CD8-positive, alpha-beta memory T cell (primary cell): ENCODE measurements at places on chromosomes 7 and 10. TPM values are rescaled to one million over a fixed set of nuclear protein-coding genes. Genes with fewer than 3 reads are reported as not detected.
A peak's percentile ranks its signal among the peaks of the same experiment; 100 is the strongest.

WNT8B gene
- not detected for polyA plus RNA-seq

INPP5F gene
- polyA plus RNA-seq, result 4.4 TPM

IGF2BP3 gene
- 0.15 TPM for polyA plus RNA-seq

CHAT gene
- polyA plus RNA-seq, result not detected

GRCh38 chr10:11887381-11888227 lies 64.4 kb downstream of the PROSER2 start:
- H3K27ac ChIP-seq, result no peak overlapping the region
- no peak for DNase-seq
- no peaks in the 10 kb centered on the region for H3K27me3 ChIP-seq
- H3K36me3 ChIP-seq, result no peaks in the 10 kb centered on the region
- H3K4me3 ChIP-seq, result no peak overlapping the region

DNA sequence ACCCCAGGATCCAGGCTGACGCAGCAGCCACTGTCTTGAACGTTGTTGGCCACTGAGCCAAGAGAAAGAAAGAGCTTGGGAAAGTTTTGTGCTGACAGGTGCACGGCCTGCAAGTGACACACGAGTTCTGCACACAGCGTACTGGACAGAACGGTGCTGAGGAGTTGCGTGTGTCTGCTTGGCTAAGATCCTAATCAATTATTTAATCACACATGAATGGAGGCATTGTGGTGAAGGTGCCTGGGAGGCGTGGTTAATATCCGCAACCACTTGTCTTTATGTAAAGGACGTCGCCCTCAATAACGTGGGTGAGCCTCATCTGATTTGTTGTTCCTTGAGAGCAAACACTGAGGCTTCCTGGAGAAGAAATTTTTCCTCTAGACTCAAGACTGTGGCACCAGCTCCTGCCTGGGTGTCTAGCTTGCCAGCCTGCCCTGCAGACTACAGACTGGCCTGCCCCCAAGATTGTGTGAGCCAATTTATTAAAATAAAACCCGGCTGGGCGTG lies 16.6 kb upstream of the GNA12 start:
- no peak overlapping the region for H3K4me3 ChIP-seq
- no peak for DNase-seq
- H3K27me3 ChIP-seq, result no peaks in the 10 kb centered on the region
- no peak overlapping the region for H3K27ac ChIP-seq
- peaks cover 23% of the 10 kb centered on the region for H3K4me1 ChIP-seq
- H3K36me3 ChIP-seq, result no peaks in the 10 kb centered on the region

DNA sequence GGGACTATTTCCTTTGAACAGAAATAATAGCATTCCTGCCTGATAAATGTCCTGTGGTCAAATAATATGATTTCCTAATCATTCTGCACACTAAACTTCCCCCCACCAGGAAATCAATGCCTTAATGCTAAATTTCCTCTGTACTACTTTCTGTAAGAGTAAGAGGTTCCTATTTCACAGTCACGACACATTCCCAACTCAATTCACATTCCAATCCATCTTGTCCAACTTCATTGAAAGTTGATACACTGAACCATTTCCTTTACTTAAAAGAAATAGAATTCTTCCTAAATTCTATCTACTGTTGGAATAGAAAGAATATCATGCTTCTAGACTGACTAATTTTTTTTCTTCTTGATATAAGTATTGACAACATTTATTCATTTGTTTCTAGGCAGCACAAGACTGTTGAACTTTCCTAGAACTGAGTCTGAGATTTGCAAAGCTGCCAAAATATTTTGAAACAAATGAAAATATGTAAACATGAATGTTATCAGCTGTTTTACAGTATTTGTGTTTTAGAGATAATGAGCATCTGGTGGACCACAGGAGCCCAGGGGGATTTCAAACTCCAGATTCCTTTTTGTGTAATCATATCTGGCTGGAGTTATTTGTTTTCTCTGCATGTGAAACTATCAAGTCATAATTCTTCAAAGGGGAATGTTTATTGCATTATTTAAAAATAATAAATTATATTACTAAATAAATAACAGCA lies 121.5 kb downstream of the TPST1 start:
- H3K36me3 ChIP-seq, result no peaks in the 10 kb centered on the region
- no peak overlapping the region for H3K27ac ChIP-seq
- H3K4me1 ChIP-seq, result no peaks in the 10 kb centered on the region
- no peaks in the 10 kb centered on the region for H3K27me3 ChIP-seq
- no peak overlapping the region for H3K4me3 ChIP-seq
- DNase-seq, result no peak

DNA sequence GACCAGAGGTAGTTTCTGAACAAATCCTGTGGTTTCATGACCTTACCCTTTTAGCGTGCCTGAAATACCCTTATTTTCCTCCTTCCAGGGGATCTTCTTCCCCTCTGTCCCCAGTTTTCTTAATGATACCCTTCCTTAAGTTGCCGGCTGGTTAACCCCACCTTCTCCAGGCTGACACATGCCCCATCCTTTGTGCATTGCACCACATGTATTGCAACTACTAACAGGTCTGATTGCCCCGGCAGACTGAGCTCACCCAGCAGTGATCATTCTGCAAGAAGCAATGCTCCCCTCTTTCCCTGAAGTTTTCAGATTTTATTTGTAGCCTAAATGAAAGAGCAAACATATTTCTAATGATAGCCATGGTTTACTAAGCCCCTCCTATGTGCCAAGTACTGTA lies 108.2 kb downstream of the HIP1 start:
- no peaks in the 10 kb centered on the region for H3K36me3 ChIP-seq
- H3K27ac ChIP-seq, result no peak overlapping the region
- no peak overlapping the region for H3K4me3 ChIP-seq
- H3K4me1 ChIP-seq, result no peaks in the 10 kb centered on the region
- H3K27me3 ChIP-seq, result no peaks in the 10 kb centered on the region

DNA sequence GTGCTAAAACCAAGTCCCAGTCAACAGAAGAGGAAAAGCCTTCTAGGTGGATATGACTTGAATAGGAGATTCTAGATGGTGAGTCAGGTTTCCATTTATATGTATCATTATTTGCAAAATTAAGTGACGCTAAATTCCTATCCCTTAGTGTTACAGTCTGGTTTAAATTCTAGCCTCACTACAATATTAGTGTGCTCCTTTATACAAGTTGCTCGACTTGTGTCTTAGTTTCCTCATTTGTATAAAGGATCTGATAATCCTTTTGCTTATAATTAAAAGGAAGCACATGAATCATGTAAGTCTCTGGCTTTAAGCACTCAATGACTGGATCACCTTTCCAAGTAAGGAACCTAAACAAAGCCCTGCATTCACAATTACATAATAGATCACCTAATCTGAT lies 105.7 kb downstream of the SVOPL start:
- H3K36me3 ChIP-seq, result no peaks in the 10 kb centered on the region
- no peaks in the 10 kb centered on the region for H3K4me1 ChIP-seq
- H3K27me3 ChIP-seq, result no peaks in the 10 kb centered on the region
- no peak overlapping the region for H3K27ac ChIP-seq
- H3K4me3 ChIP-seq, result no peak overlapping the region

- no peaks in the 10 kb centered on the region for H3K36me3 ChIP-seq
- H3K4me1 ChIP-seq, result peaks cover 4% of the 10 kb centered on the region
- no peak overlapping the region for H3K4me3 ChIP-seq
- no peak for DNase-seq
Observed at GRCh38 chr10:26773633-26774032, 76.1 kb downstream of the PDSS1 start.

DNA sequence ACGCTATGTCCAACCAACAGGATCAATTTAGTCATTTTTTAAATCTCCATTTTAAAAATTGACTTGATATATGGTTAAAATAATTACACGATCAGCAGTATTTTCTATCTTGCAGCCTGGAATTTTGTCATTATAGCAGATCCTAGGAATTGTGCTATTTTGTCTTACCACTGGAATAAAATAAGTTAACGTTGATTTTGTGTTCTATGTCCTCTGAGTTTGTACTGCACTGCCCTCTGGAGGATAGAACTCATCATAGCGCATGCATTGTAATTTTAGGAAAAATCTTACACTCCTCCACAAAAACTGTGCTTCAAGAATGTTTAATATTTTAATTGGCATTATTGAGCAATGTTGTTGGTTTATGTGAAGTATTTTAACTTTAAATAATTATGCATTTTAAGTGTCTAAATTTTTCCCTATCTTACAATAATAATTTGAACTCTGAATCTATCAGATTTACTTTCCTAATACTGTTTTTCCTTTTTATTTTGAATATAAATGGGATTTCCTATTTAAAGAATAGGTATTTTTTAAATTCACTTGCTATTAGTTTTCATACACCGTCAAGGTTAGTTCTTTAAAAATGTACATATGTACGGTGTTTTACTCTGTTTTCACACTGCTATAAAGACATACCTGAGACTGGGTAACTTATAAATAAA lies 220.1 kb downstream of the PPP1R3A start:
- no peaks in the 10 kb centered on the region for H3K4me1 ChIP-seq
- H3K36me3 ChIP-seq, result no peaks in the 10 kb centered on the region
- H3K4me3 ChIP-seq, result no peak overlapping the region
- no peak for DNase-seq
- no peaks in the 10 kb centered on the region for H3K27me3 ChIP-seq

- peaks cover 4% of the 10 kb centered on the region for H3K27me3 ChIP-seq
- H3K4me1 ChIP-seq, result no peaks in the 10 kb centered on the region
- H3K36me3 ChIP-seq, result no peaks in the 10 kb centered on the region
Observed at GRCh38 chr10:133151543-133151972, 8.5 kb upstream of the KNDC1 start.

DNA sequence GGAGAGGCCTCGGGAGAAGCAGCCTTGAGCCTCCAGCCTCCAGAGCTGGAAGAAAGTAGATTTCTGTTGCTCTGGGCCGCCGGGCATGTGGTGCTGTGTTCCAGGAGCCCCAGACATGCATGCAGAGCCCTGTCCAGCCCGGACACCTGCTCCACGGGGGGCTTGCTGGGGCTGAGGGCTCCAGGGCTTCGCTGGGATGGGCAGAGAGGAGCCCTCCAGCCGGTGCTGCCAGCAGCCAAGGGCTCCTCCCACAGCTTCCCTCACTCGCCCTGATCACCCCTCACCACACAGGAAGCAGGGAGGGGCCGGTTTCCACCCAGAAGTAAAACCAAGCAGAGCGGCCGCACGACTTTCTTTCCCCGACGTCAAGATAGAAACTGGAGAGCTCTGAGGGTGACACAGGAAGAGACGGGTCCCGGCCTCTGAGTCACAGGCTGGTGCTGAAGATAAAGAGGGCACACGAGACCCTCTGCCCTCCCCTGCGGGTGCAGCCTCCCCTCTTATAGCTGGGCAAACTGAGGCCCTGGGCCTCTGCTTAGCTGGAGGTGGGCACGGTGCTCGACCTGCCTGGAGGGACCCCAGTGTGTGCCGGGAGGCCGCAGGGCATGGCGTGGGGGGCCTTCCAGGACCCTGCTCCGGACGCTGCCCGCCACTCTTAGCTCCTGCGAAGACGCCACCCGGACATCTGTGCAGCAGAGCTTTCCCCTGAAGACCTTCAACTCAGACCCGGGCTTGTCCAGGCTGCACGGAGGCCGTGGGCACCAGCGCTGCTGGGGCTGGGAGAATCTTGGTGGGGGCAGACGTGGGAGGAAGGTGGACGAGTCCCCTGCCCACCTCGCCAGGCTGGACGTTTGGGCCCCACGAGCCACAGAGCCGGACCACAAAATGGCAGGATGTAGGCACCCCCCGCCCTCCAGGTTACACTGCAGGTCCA lies 31.1 kb downstream of the ADAP1 start:
- H3K4me1 ChIP-seq, result peaks cover 38% of the 10 kb centered on the region
- no peaks in the 10 kb centered on the region for H3K27me3 ChIP-seq
- H3K4me3 ChIP-seq, result peak overlapping the region; percentile 81
- DNase-seq, result peak; percentile 90
- peak overlapping the region; percentile 79 for H3K27ac ChIP-seq
- H3K36me3 ChIP-seq, result no peaks in the 10 kb centered on the region

DNA sequence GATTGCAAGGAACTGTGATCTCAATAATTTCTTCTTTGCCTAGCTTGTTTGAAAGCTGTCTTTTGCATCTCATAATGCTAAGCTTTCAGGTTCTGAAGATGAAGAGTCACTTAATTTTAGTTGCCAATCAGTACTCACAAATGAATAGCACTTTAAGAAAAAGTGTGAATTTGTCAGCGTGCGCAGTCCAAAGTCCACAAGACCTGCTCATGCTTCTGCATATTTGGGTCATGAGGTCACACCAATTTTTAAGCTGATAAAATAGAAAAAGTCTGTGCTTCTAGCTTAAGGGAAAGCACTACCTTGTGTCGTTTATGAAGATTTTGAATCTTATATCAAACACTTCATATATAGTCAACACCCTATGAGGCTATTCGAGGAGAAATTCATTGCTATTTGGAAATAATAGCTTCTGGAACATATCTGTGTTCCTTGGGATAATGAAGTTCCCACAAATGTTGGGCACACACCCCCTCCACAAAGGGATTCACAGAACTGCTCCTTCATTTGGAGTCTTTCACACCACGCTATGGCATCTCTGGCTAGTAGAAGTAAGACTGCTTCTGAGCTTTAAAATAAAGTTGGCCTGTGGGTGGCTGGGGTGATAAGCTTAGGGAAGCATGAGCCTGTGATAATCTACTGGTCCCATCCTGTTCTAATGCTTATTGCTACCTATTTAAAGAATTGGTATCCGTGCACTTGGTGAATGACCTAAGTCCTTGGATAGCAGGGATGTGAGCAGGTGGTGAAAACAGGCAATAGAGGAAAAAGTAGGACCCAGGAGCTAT lies 33.3 kb downstream of the A1CF start:
- no peak overlapping the region for H3K4me3 ChIP-seq
- H3K27me3 ChIP-seq, result no peaks in the 10 kb centered on the region

GRCh38 chr7:123351516-123352505 lies 152.0 kb upstream of the SLC13A1 start:
- H3K27me3 ChIP-seq, result no peaks in the 10 kb centered on the region
- no peak overlapping the region for H3K27ac ChIP-seq
- no peaks in the 10 kb centered on the region for H3K36me3 ChIP-seq

DNA sequence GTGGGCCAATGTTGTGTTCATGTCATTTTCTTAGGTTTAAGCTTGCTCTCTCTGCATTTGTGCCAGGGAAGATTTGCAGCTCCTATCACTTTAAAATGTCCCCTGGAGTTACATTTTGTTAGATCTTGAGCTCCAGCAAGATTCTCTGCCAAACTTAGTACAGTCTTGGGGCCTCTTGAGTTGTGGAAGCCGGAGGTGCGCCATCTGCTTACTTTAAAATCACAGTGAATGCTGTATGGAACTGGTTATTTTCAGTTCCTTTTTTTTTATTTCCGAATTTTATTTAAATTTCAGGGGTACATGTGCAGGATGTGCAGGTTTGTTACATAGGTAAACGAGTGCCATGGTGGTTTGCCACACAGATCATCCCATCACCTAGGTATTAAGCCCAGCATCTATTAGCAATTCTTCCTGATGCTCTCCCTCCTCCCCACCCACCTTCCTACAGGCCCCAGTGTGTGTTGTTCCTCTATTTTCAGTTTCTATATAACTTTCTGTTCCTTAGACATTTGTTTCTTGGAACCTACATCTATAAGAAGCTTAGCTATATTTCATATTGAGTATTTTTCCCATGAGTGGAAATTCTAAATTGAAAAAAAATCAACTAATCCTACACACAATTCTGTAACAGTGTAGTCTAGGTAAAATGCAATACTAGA lies 114.4 kb upstream of the CREB5 start:
- no peaks in the 10 kb centered on the region for H3K27me3 ChIP-seq
- H3K4me3 ChIP-seq, result no peak overlapping the region
- H3K27ac ChIP-seq, result no peak overlapping the region
